Lung (tissue), 17 donors: ENCODE measurements at places on chromosomes 4 and X. TPM values are rescaled to one million over a fixed set of nuclear protein-coding genes. Genes with fewer than 3 reads are reported as not detected.

- DNase-seq, result peak; percentile 63
These were observed at the start of gene ARHGEF38 for GRCh38 chr4:105551965-105552746. Gene ARHGEF38 (plus strand): TSS chr4:105552620. CDS start chr4:105552766, 146 bp downstream.

- DNase-seq, result peak; percentile 75
These were observed 133.1 kb downstream of the MTNR1A start for GRCh38 chr4:186422296-186422695.

GRCh38 chr4:105544520-105545286 lies 7.7 kb upstream of the ARHGEF38 start:
- no peak for DNase-seq

DNA sequence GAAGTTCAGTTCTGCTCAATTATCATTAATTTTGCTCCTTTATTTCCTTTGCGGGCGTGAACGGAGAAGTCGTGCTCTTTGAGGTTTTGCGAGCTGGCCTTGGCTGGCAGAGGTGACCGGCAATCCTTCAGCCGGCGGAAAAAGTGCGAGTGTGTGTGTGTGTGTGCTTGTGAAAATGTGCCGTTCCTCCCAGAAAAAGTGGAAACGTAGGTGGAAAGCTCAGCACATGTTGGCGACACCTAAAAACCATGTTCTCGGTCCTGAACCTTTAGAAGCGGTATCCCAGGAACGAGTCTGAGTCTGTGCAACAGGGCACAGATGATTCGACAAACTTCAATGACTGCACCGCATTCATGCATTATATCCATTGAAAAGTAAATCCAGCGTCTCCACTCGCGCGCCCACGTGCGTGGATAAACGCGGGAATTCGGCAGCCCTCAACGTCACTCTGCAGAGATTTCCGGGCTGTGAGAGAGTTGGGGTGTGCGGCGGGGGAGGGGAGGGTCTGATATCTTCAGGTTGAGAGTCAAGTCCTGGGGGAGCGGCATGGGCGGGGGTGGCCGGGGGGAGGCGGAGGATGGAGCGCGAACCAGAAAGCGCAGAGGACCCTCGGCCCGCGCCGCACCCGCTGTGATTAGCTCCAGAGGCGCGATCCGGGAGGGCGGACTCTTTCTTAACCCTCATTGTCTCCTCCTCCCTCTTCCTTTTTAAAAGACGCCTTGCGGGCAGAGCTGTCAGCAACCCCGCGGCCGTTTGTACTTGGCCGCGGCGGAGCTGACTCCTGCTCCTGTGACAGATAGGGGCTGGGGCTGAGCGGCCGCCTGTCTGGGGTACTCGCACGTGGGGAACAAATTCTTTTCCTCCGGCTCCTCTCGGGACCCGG lies at the start of gene SHISA3:
TSS of gene SHISA3 (plus strand) at position 737 of the 883 bp plus-strand sequence. CDS start 569 bp downstream, outside the sequence.
- peak; percentile 78 for DNase-seq

GRCh38 chr4:105351861-105352260 lies 122.0 kb downstream of the PPA2 start:
- no peak for DNase-seq

GRCh38 chr4:125111323-125111722 lies 203.4 kb upstream of the FAT4 start:
- DNase-seq, result no peak

The NEK1 gene
- total RNA-seq, result 14.7 TPM

DNA sequence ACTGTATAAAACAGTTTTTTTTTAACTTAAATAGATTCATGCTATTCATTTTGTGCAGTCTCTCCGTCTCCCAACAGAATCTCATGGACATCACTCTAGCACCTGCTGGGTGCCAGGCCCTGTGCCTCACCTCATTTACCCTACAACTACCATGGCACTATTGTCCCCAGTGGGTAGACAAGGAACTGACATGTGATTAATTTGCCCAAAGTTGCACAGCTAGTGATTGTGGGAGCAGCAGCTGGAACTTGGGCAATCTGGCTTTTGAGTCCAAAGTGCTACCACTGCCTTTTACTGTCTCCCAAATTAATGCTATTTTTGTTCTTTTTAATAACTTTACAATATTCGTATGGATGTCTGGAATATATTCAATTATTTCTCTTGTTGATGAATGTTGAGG lies 11.2 kb upstream of the PGRMC2 start:
- DNase-seq, result no peak

GRCh38 chrX:109714340-109714958 lies 18.6 kb downstream of the ACSL4 start:
- DNase-seq, result no peak

- no peak for DNase-seq
These were observed 1.4 kb downstream of the GRPEL1 start for GRCh38 chr4:7066493-7066892.

The CACNA1F gene
- 0.43 TPM for total RNA-seq

The MPP1 gene
- 51.5 TPM for total RNA-seq

The SSX2B gene
- total RNA-seq, result not detected
